Spinal cord (tissue), 10 donors: ENCODE measurements at places on chromosomes 3 and 15. TPM values are rescaled to one million over a fixed set of nuclear protein-coding genes. Genes with fewer than 3 reads are reported as not detected.

DNA sequence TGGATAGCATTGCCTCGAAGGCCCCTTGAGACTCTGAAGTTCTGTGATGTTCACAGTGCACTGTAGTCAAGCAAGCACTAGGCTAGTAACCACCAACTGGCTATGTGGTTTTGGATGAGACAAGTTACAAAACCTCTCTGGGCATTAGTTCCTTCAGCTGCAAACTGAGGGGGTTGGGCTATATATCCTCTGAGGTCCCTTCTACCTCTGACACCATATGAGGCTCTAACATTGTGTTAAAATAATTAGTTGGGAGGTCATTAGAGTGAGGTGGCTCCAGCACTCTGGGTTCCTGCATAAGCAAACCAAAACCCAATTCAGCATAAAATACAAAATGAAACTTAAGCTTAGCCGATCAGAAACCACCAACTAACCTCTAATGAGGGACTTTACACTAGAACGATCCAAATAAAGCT, 209.5 kb upstream of the LRRN1 start:
- H3K27ac ChIP-seq = no peak overlapping the region
- H3K36me3 ChIP-seq = no peaks in the 10 kb centered on the region
- no peak for DNase-seq
- no peaks in the 10 kb centered on the region for H3K27me3 ChIP-seq
- no peak overlapping the region for H3K4me3 ChIP-seq
- no peaks in the 10 kb centered on the region for H3K4me1 ChIP-seq

DNA sequence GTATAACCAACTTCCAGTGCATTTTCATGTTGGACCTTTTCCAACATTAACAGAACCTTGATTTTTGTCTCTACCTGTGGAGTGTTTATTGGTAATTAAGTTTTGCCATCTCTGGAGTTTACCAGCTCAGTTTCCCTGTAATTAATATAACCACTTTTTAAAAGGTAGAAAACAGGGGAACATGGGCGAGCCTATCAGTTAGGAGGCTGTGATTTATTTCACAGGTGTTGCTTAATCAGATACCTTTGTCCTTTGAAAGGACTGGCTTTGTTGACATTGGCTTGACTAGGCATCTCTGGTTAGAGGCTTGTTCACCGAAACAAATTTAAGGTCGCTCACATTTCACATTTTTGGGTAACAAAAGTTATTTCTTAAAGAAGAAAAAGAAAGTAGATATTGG, 622 bp downstream of the NAALADL2 start:
- no peak overlapping the region for H3K27ac ChIP-seq
- H3K36me3 ChIP-seq = no peaks in the 10 kb centered on the region
- H3K4me1 ChIP-seq = no peaks in the 10 kb centered on the region
- no peak overlapping the region for H3K4me3 ChIP-seq
- no peak for DNase-seq

DNA sequence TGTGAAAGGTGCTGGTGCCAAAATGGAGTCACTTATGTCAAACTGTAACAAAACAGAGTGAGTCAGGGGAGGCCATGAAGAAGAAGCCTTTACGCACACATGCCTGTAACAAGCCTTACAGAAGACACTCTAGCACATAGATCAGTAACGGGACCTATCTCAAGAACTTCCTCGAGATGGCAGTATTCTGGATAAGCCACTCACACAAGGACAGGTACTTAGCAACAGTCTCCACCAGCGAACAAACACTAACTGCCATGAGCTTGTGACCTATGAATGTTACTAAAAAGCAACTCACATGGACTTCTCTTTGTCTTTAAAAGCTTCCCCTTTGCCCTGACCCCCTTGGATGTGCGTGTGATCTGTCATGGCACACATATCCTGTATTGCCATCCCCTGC, 235.1 kb downstream of the CD47 start:
- no peak overlapping the region for H3K4me3 ChIP-seq
- no peaks in the 10 kb centered on the region for H3K4me1 ChIP-seq
- no peak for DNase-seq

GRCh38 chr15:100972975-100973350, 53.8 kb downstream of the LRRK1 start:
- no peak overlapping the region for H3K4me3 ChIP-seq
- H3K4me1 ChIP-seq = peaks cover 10% of the 10 kb centered on the region
- H3K27ac ChIP-seq = no peak overlapping the region
- peaks cover 52% of the 10 kb centered on the region for H3K27me3 ChIP-seq
- no peak for DNase-seq

GOLGA8M gene
- total RNA-seq = 1.3 TPM

FOXB1 gene
- total RNA-seq = 2.0 TPM

GRCh38 chr15:90981681-90982080, 12.7 kb downstream of the PRC1 start:
- no peak overlapping the region for H3K4me3 ChIP-seq
- no peak overlapping the region for H3K27ac ChIP-seq
- no peaks in the 10 kb centered on the region for H3K27me3 ChIP-seq
- H3K4me1 ChIP-seq = no peaks in the 10 kb centered on the region
- peaks cover 11% of the 10 kb centered on the region for H3K36me3 ChIP-seq

DNA sequence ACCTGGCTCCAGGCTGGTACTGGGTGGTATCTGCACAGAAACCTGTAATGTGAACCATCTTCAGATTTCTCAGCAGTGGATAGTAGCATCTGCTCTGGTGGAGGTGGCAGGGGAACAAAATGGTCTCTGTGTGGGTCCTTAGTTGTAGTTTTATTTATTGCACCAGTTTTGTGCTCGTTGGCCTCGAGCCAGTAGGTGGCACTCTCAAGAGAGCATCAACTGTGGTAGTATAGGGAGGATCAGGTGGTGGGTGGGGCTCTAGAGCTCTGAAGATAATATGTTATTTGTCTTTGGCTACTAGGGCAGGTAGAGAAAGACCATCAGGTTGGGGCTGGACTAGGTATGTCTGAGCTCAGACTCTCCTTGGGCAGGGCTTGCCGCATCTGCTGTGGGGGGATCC, 254.0 kb upstream of the GPR149 start:
- H3K4me1 ChIP-seq = peaks cover 9% of the 10 kb centered on the region
- no peak overlapping the region for H3K27ac ChIP-seq
- no peak for DNase-seq
- no peaks in the 10 kb centered on the region for H3K36me3 ChIP-seq
- H3K27me3 ChIP-seq = no peaks in the 10 kb centered on the region
- H3K4me3 ChIP-seq = no peak overlapping the region

VGLL3 gene
- 17.5 TPM for total RNA-seq

DLEC1 gene
- total RNA-seq = 1.2 TPM

CNTN4 gene
- 37.9 TPM for total RNA-seq

GRCh38 chr3:128173849-128174248, 20.6 kb downstream of the EEFSEC start:
- H3K36me3 ChIP-seq = peaks cover 2% of the 10 kb centered on the region
- H3K27me3 ChIP-seq = no peaks in the 10 kb centered on the region
- H3K4me1 ChIP-seq = peaks cover 14% of the 10 kb centered on the region
- H3K4me3 ChIP-seq = no peak overlapping the region
- no peak for DNase-seq
- no peak overlapping the region for H3K27ac ChIP-seq

PRSS50 gene
- total RNA-seq = not detected

DNA sequence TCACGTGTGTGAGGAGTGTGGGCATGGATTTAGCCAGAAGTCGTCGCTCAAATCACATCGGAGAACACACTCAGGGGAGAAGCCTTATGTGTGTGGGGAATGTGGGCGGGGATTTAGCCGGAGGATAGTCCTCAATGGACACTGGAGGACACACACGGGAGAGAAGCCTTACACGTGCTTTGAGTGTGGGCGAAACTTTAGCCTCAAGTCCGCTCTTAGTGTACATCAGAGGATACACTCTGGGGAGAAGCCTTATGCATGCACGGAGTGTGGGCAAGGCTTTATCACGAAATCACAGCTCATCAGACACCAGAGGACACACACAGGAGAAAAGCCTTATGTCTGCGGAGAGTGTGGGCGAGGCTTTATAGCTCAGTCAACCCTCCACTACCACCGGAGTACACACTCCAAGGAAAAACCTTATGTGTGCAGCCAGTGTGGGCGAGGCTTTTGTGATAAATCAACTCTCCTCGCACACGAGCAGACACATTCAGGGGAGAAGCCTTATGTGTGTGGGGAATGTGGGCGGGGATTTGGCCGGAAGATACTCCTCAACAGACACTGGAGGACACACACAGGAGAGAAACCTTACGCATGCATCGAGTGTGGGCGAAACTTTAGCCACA, 28.1 kb downstream of the ZNF589 start:
- H3K27me3 ChIP-seq = no peaks in the 10 kb centered on the region
- H3K4me1 ChIP-seq = no peaks in the 10 kb centered on the region
- H3K27ac ChIP-seq = no peak overlapping the region
- no peak overlapping the region for H3K4me3 ChIP-seq
